ENCODE measurements at places on chromosomes 2 and 18. TPM values are rescaled to one million over a fixed set of nuclear protein-coding genes. Genes with fewer than 3 reads are reported as not detected.

INPP5D gene
- under 0.01 TPM for total RNA-seq

DNA sequence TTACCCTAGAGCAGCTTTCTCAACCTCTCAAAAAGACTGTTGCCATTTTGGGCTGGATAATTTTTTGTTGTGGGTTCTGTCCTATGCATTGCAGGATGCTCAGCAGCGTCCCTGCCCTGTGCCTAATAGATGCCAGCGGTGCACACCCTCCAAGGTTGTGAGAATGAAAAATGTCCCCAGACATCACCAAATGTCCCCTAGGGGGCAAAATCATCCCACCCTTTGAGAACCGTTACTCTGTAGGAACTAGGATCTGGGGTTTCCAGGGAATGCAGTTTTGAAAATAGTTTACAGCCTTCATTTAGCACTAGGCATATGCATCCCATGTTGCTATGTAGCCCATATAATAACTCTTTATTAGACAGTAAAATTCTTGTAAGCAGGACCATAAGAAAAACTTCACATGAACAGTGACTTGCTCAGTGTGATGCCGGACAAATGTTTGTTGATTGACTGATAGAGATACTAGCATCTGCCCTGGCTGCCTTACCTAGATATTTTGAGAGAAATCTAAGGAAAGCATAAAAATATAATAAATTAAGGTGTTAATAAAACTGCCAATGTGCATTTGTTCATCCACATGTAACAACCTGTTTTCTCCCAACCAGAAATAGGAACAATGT lies 79.2 kb upstream of the EPC2 start:
- peak; percentile 5 for DNase-seq

GRCh38 chr2:172865422-172865821 lies 129.8 kb downstream of the RAPGEF4 start:
- DNase-seq, result no peak

GRCh38 chr2:77631007-77631406 lies 108.8 kb upstream of the LRRTM4 start:
- no peak for DNase-seq

NEU2 gene
- not detected for total RNA-seq

- DNase-seq, result peak; percentile 81
Observed at GRCh38 chr2:233974530-233975071, 57.4 kb downstream of the TRPM8 start.

DNA sequence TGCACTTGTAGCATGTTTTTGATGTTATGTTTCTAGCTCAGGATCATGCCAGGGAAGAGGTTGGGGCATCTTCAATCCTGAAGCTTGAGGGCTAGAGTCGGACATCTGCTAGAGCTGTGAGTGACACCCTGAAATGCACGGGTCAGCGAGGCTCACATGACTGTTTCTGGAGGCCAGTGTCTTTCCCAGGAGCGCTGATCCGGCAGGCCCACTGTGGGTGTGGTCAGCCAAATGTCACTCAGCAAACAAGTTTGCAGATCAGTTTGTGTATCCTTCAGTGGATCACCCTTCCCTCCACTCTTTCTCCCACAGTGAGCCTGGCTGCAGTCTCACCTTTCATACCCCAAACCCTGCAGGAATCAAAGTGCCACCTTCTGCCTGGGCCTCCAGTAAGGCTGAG lies 23.0 kb upstream of the ARHGEF4 start:
- DNase-seq, result no peak

GRCh38 chr2:224608104-224608503 lies 22.9 kb upstream of the CUL3 start:
- no peak for DNase-seq

DNA sequence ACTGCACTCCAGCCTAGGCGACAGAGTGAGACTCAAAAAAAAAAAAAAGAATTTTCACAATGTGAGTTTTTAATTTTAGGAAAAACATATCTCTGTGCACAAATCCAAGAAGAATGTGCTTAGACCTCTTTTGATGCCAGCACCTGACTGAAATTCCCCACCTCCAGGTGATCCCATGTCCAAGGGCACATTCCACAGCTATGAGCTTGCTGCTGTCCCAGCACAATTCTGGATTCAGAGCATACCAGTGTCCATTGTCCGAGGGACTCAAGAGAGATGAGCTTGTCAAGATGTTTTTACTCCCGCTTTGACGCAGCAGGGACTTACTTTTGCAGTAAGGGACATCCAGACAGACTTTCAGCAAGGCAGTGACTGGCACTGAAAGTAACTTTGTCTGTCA lies 489.1 kb upstream of the ACVR2A start:
- no peak for DNase-seq

DNA sequence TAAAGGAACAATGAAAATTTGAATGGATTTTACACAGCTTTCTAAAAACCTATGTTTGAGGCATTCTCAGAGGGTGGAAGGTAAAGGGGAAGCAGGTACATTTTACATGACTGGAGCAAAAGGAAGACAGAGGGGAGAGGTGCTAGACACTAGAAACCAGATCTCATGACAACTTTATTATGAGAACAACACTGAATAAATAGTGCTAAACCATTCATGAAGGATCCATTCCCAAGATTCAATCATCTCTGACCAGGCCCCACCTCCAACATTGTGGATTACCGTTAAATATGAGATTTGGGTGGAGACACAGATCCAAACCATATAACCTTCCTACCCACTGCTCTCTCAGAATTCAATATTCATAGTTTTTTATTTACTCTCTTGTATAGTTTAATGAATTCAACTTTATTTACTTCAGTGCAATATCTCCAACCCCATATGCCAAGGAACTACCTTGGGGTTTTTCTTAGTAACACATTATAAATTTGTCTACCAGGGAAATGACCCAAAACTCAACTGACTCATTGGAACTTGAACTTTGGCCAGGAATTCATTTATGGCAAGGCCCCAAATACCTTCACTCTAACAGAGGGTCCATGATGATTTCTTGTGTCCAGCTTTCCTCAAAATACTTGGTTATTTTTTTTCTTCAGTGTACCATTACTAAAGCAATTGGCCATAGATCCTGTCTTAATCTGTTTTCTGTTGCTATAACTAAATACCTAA lies 317.8 kb downstream of the GULP1 start:
- DNase-seq, result no peak

Data from fibroblast of villous mesenchyme (primary cell).